Activated CD8-positive, alpha-beta memory T cell treated with anti-CD3 and anti-CD28 coated beads for 1 hour (primary cell): ENCODE measurements at places on chromosomes 2 and 18.

DNA sequence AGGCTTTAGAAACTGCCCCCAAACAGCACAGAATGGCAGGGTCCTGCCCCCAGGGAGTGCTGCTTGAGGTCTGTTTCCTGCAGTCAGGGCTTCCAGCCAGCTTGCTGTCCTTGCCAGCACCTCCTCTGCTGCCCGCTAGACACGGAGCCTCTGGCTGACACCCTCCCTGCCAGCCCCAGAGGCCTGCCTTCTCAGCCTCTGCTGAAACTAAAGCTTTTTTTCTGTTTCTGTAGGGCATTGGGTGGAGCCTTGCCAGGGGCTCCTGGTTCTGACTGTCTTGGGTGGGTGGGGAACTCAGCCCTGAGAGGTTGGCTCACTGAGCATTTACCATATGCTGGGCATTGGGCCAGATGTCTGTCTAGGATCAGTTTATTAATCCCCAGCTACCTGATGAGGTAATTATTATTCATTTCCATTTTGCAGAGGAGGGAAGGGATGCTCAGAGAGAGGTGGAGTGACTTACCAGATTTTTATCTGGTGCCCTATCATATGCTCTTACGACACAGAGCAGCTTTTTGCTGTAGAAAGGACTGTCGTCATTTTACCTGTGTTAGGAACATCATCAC is 35.4 kb downstream of the INPP4A start:
- DNase-seq = no peak

DNA sequence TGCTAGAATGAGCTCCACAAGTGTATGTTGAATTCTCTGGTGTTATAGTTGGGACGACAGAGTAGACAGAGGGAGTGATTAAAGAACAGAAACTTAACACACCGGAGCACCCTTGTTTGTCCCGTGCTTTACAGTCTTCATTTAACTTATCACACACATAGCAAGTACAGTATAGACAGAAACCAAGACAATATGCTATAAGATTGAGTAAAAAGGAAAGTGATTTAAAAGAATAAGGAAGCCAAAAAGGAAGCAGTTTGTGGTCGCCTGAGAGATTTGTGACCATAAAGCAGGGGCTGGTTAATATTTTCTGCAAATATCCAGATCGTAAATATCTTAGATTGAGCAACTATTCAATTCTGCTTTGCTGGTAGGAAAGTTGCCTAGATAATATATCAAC is 1128.4 kb downstream of the TSN start:
- DNase-seq = no peak

DNA sequence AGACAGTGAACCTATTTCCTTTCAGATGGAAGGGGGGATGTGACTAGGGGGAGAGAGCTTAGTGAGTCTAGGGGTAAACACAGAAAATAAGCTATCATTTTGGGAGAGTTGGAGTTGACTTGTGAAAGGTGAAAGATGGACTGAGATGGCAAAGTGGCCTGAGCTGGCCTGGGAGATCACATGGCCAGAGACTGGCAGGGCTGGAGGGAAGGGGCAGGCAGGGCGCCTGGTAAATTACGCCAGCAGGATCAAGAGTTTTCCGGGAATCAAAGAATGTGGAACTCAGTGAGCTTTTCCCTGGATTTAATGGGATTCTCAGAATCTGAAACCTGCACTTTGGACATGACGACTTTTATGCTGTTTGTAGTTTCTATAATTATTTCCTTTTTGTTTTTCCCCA is 841 bp upstream of the CFAP65 start:
- DNase-seq = no peak

GRCh38 chr18:61791031-61791430 is 101.8 kb downstream of the RNF152 start:
- DNase-seq = no peak

GRCh38 chr2:105403241-105403782 is 4.5 kb upstream of the FHL2 start:
- no peak for DNase-seq

- DNase-seq = no peak
These were observed 1.8 kb downstream of the IGFBP5 start for GRCh38 chr2:216693414-216694080.

GRCh38 chr2:44940732-44941464 is 604 bp upstream of the SIX3 start:
- DNase-seq = no peak

DNA sequence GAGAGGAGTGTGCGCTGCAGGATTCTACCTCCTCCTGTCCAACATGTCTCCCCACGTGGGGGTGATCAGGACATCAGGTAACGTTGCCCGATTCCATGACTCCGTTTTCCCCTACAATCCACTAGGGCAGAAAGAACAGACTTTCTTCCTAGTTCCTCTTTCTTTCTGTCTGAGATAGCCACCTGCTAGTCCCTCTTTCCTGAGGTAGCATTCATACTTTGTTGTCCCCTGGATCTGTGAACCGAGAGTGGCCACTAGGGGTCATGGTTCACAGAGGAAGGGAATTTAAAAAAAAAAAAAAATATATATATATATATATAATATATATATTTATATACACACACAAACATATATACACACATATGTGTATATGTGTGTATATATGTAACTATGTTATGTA is 210.0 kb upstream of the ZNF521 start:
- no peak for DNase-seq

GRCh38 chr2:171723716-171724683 is 36.7 kb downstream of the DYNC1I2 start:
- no peak for DNase-seq
